ENCODE measurements at places on chromosomes 16 and 17.

DNA sequence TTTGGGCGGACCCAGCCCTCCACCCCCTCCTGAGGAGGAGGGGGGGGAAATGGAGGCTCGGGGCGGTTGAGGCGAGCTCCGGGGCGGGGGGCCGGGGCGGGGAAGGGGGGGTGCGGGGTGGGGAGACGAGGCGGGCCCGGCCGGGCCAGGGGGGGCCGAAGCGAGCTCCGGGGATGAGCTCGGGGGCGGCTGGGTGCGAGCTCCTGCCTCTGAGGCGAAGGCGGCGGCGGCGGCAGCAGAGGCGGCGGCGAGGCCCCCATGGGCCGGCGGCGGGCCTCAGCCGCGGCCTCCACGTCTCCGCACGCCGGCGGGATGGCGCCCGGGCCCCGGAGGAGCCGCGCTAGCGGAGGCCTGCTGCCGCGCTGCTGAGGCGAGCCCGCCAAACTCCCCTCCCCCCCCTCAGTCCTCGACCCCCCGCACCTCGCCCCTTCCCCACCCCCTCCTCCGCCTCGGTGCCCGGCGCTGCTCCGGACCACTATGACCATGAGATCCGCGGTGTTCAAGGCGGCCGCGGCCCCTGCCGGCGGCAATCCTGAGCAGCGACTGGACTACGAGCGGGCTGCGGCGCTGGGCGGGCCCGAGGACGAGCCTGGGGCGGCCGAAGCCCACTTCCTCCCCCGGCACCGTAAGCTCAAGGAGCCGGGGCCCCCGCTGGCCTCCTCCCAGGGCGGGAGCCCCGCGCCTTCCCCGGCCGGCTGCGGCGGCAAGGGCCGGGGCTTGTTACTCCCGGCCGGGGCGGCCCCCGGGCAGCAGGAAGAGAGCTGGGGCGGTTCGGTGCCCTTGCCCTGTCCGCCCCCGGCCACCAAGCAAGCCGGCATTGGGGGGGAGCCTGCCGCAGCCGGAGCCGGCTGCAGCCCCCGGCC, 596 bp downstream of the MSL1 start:
- peak; percentile 47 for DNase-seq

DNA sequence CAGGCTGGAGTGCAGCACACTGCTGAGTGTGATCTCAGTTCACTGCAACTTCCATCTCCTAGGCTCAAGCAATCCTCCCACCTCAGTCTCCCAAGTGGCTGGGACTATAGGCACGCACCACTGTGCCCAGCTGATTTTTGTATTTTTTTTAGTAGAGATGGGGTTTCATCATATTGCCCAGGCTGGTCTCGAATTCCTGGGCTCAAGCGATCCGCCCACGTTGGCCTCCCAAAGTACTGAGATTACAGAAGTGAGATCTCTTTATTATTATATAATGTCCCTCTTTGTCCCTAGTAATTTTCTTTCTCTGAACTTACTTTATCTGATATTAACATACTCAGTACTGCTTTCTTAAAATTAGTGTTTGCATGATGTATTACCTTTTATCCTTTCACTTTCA, 8.3 kb downstream of the CFAP97D1 start:
- no peak for DNase-seq

DNA sequence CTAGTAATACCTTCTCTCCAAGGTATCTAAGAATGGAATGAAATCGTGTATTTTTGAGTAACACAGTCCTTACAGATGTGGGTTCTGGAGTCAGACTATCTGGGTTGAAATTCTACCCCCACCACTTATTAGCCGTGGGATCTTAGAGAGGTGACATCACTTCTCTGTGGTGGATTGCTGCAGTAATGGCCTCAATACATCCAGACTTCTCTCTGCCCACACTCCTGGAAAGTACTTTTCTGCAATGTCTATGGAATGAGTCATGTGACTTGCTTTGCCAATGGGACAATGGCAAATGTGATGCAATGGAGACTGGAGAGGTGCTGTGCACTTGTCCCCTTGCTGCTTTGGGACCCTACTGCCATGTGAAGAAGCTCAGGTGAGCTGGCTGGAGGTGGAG, 418.2 kb downstream of the HAPSTR1 start:
- no peak for DNase-seq

DNA sequence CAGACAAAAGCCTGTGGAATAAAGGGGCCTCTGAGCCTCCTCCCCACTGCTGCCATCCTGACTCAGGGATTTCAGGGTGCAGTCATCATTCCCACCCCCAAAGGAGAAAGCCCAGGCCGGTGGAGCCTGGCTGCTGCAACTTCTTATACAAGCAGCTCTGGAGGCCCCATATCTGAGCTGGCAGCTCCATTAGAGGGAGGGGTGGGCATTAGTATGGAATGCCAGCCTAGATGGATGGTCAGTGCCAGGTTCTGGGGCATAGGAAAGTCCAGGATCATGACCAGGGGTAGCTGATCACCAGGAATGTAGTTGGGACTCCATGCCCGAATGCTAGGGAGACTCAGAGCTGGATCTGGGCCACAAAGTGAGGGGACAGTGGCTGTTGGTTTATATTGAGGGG, 581.0 kb downstream of the KCNJ18 start:
- DNase-seq = no peak

GRCh38 chr17:64282753-64283080, 19.7 kb upstream of the TEX2 start:
- DNase-seq = no peak

DNA sequence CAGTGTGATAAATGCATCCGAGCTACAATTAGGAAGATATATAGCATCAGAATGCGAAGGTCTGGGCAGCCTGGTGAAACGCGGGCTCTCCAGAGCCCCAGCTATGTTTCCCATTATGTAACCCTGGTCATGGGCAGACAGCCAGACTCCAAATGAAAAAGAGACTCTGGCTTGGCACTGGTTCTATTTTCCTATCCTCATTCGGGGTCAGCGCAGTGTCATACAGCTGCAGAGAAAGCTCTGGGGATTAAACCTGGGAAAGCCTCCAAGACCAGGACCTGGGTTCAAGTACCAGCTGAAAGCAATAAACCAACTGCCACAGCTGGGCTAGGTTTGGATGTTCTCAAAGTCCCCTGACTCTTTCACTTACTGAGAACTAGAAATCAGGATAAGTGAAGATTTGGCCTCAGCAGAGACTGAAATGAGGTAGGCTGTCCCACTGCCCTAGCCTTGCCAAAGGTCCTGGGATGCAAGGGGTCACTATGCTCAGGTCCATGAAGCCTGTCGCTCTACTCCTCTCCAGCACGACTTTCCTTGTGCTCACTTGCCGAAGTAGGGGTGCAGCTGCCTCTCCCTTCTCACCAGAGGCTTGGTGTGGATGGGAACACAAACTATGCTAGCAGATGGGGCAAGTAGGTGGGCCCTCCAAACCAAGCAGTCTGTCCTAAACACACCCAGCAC, 123.8 kb downstream of the SMG6 start:
- DNase-seq = no peak

DNA sequence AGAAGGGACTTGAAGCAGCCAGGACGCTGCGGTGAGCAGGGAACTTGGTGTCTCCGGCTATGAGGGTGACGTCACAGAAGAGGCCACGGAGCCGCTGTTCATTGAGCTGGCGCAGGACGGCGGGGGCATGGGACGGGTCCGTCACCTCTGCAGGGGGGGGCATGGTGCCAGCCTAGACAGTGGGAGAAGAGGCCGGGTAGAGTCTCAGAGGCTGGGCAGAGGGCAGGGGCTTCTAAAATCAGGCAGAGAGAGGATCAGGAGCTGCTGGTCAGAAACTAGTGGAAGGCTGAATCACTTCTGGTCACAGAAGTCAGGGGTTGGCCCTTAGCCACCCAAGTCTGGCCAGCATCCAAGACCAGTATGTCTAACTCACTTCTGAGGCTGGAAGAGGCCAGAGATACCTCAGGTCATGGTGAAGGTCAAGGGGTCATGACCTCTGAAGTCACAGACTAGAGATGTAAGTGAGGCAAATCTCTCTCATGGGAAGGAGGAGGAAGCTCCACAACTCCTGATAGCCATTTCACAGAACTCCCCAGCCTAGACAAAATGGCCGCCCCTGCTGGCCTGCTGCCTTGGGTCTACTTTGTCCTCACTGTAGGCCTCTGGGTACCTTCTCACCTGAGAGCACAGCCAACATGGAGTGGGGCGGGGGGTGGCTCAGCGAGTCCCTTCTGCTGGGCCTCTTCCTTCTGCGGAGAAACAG, 12.6 kb downstream of the ZBTB4 start:
- no peak for DNase-seq

- no peak for DNase-seq
These were observed 48.7 kb downstream of the NKD1 start for GRCh38 chr16:50596762-50597450.
